ENCODE measurements at places on chromosomes 1 and 21.

GRCh38 chr1:74463333-74463988, 49.0 kb downstream of the LRRC53 start:
- no peak for DNase-seq

DNA sequence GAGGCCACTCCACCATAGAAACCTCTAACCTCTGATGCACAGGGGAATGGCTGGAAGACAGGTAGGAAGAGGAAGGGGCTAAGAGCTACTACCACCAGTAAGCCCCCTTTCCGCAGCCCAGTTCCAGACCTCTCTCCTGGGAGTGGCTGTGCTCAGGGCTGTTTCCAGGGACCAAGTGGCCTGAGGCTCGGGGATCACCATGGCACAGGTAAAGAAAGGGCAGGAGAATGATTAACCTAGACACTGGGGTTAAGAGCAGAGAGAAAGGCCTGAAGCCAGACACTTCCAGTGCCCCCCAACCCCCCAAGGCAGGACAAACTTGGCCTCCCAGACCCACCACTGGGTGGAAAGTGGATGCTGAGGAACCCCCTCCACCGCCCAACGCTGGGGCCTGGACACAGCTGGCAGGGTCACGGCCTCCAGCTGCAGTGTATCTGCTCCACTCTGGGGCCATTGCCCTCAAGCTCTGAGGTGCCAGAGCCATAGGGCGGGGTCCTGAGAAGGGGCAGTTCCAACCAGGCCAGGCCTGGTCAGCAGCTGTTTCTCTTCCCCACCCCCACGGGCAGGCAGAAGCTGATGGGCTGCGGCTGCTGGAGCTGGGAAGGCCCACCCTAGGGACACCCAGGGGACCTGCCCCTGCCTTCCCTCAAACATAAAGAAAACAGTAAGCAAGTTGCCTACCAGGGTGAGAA, 2.6 kb downstream of the TAGLN2 start:
- DNase-seq, result no peak

GRCh38 chr1:160621633-160622413, 25.0 kb downstream of the SLAMF1 start:
- no peak for DNase-seq

DNA sequence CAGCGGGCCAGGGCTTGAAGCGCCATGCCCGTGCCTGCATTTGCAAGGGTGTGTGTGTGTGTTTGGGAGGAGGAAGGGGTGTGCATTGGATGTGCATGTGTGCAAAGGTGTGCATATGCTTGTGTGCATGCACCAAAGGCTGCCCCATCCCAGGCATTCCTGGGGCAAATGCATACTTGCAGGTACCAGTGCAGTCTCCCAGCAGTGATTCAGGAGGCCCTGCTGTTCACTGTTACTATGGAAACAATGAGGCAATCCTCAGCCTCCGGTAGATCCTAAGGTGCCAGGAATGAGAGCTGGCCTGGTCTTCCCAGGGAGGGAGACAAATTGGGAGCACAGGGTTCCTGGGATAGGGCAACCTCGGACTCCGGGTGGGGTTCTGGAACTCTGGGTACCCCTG, 7.5 kb upstream of the FNDC5 start:
- DNase-seq, result no peak

GRCh38 chr1:41696381-41696780, 211.9 kb upstream of the EDN2 start:
- no peak for DNase-seq

GRCh38 chr1:203593723-203594122, 32.9 kb upstream of the ATP2B4 start:
- DNase-seq, result no peak

- DNase-seq, result no peak
Measured at GRCh38 chr1:37159102-37159501, 124.8 kb upstream of the GRIK3 start.

GRCh38 chr21:38492007-38492406, 6.3 kb downstream of the ERG start:
- no peak for DNase-seq

- DNase-seq, result no peak
Measured at GRCh38 chr1:31434979-31435378, 22.0 kb downstream of the SERINC2 start.
